CD4-positive, alpha-beta T cell (primary cell): ENCODE measurements at places on chromosomes 12 and 14. TPM values are rescaled to one million over a fixed set of nuclear protein-coding genes. Genes with fewer than 3 reads are reported as not detected.

- no peak for DNase-seq
Observed at GRCh38 chr14:56390859-56391258, 188.7 kb upstream of the TMEM260 start.

SPSB2 gene
- total RNA-seq: 3.3 TPM

GRCh38 chr12:113075137-113075683 lies 18.7 kb downstream of the DTX1 start:
- DNase-seq: no peak

DNA sequence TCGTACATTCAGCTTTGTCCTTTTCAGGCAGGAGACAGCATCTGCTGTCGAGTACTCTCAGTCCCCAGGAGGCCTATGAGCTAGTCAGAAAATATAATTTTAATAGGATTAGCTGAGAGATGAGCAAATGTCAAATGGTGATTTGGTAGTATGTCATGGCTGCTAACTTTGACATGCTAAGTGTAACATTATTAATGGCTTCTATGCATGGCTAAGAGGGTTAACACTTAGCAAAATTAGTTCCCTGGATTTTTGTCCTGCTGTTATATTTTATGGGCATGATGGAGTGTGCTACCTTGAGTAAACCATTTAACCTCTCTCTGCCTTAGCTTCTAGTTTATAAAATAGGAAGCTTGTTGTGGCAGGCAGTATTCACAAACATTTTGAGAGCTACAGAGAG lies 2.9 kb upstream of the PCNX1 start:
- DNase-seq: no peak

- DNase-seq: no peak
Observed at GRCh38 chr14:57378661-57379060, 11.7 kb upstream of the NAA30 start.

SLC41A2 gene
- 1.7 TPM for total RNA-seq

CNTN1 gene
- not detected for total RNA-seq

NFE2 gene
- 0.20 TPM for total RNA-seq

ITFG2 gene
- total RNA-seq: 61.3 TPM

- no peak for DNase-seq
Observed at GRCh38 chr12:92654929-92655328, 47.9 kb upstream of the PLEKHG7 start.

DNA sequence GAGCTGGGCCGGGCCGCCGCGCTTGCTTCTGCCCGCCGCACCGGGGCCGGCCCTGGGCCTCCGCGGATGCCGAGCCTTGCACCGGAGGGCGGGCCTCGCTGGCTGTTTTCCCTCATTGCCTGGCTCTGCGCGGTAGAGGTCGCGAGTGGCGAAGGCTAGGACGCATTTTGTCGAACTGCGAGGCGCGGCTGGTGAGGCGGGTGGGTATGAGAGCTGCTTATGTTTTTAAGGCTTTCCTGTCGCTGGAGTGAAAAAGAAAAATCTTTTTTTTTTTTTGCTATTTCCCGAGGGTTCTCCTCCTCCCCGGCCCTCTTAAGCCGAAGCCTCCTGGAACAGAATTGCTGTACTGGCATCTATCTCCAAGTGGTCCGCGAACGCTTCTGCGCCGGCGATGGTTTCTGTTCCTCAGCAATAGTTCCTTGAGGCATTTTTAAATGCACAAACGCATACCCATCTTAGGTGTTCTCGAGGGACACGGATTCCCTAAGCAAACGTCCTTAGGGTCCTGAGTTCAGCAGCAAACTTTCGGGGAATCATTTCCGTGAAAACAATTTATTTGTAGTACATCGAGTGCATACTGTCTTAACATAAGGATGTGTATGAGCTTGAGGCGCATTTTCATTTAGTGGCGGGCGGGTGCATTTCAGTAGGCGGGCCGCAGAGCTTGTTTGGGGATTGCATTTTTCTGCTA lies 631 bp downstream of the RESF1 start:
- DNase-seq: peak; percentile 75

DNA sequence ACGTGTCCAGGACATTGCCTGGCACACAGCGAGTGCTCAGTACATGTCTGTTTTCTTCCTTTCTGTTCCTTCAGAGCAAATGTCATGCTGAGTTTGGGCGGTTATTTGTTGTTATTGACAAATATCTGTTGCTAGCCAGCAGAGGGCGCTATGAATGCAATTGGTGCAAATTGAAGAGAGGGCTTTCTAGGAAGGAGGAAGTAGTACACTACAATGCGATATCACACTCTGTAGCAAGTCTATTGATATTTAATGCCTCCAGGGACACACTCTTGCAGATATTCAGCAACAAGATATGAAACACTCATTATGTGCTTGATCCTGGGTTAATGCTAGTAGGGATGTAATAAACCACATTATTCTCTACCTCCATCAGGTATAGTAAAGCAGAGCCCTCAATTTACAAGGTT lies 267.3 kb upstream of the SRRM4 start:
- DNase-seq: no peak

DNA sequence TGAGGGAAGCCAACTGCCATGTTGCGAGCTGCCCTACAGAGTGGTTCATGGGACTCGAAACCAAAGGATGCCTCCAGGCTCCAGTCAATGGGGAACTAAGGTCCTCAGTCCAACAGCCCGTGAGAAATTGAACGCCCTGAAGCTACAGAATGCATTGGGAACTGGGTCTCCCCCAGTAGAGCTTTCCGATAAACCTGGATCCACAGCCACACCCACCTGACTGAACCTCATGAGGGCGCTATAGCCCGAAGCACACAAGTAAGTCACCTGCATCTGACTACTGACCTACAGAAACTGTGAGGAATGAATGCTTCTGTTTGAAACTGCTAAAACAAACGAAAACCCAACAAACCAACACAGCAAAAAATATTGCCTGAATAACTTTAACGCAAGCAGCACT lies 1297.7 kb downstream of the AACS start:
- DNase-seq: no peak

DNA sequence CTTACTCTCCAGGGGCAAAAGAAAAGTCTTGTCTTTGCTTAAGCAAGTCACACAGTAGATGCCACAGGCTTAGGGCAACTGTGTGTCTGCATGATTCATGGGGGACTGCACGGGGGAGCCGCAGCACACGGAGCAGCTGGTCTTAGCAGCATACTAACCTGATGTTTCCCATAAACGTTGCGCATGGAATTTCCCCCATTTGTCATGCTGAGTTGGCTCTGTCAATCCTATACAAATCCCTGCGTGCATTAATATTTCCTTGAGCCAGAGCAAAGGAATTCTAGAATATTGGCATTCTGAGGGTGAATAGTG lies 71.2 kb downstream of the SAMD4A start:
- DNase-seq: no peak

- DNase-seq: no peak
Observed at GRCh38 chr12:51242120-51242519, 3.5 kb downstream of the DAZAP2 start.
